GM04504 (cell line): ENCODE measurements at places on chromosomes 4 and X.

GRCh38 chr4:40546506-40546905 is 83.2 kb downstream of the RBM47 start:
- DNase-seq, result no peak

DNA sequence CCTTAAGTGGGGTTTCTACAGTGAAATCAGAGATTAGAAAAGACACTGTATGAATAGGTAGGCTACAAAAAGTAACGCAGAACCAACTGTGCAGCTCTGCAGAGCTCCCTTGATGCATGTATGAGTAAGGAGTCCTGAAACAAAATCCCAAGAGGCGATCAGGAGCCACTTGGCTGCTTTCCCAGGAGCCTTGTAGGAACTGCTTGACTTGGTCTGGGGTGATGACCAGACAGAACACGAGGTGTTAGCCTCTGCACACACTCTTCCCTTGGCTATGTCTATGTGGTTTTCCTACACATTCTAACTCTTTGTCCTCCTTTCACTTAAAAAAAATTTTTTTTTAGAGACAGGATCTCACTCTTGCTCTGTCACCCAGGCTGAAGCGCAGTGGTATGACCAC is 22.8 kb upstream of the AP1S2 start:
- DNase-seq, result peak; percentile 25

DNA sequence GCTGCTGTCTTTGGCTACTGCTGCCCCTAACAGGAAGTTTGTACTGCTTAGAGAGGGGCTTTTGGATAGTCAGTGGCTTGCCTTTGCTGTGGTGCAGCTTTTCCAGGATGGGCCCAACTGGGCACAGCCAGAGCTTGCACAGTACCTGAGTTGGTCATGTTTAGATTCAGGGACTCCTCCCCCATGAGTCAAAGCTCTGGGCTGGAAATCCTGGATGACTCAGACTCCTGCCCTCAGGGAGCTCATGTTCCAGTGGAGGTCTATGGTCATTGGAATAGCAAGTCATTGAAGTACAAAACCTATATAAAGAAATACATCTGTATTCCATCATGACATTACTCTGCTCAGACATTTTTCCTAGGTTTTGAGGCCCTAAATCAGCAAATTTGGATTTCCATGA is 66.7 kb upstream of the PJA1 start:
- no peak for DNase-seq

GRCh38 chrX:23752740-23753415 is 9.8 kb upstream of the ACOT9 start:
- DNase-seq, result peak; percentile 55

- no peak for DNase-seq
Observed at GRCh38 chrX:153411255-153411987, at the start of gene ZFP92. Gene ZFP92 (plus strand): TSS chrX:153411472. CDS start chrX:153418323, 6,851 bp downstream.

DNA sequence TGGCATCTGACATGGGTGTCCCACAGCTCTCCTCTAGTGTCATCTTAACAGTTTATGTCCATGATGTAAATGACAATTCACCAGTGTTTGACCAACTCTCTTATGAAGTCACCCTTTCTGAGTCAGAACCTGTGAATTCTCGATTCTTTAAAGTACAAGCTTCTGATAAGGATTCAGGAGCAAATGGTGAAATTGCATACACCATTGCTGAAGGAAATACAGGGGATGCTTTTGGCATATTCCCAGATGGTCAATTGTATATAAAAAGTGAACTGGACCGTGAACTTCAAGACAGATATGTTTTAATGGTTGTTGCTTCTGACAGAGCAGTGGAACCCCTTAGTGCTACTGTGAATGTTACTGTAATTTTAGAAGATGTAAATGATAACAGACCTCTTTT is 4.6 kb downstream of the FAT4 start:
- no peak for DNase-seq

GRCh38 chrX:103793545-103793940 is 16.9 kb downstream of the PLP1 start:
- DNase-seq, result no peak

DNA sequence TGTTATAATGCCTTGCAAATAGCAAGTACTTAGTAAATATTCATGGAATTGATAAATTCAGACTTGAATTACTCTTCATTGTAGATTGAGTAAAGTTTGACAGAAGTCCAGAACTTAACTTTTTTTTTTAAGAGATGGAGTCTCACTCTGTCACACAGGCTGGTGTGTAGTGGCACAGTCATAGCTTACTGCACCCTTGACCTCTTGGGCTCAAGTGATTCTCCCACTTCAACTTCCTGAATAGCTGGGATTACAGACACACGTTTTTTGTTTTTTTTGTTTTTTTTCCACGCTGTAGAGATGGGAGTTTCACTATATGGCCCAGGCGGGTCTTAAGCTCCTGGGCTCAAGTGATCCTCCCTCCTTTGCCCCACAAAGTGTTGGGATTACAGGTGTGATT is 32.1 kb downstream of the UBE2K start:
- no peak for DNase-seq

DNA sequence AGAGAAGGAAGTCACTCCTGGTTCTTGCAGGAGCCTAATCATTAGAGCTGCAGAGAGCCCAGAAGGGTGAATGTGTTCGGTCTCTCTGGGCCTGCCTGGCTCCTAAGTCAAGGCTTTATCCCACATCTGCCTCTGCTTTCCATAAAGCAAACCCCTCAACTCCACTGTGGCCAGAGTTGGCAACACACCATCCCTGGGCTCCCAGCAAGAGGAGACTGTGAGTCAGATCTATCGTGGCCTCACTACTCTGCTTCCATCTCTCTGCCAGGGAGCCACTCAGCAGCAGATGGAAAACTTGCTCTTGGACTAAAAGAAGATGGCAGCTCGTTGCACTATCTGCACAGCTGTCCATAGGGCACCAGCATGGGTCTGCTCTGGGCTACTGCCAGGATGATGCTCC is 348.2 kb downstream of the FBXW7 start:
- DNase-seq, result no peak

- no peak for DNase-seq
Observed at GRCh38 chr4:90689739-90690138, 562.5 kb downstream of the CCSER1 start.

DNA sequence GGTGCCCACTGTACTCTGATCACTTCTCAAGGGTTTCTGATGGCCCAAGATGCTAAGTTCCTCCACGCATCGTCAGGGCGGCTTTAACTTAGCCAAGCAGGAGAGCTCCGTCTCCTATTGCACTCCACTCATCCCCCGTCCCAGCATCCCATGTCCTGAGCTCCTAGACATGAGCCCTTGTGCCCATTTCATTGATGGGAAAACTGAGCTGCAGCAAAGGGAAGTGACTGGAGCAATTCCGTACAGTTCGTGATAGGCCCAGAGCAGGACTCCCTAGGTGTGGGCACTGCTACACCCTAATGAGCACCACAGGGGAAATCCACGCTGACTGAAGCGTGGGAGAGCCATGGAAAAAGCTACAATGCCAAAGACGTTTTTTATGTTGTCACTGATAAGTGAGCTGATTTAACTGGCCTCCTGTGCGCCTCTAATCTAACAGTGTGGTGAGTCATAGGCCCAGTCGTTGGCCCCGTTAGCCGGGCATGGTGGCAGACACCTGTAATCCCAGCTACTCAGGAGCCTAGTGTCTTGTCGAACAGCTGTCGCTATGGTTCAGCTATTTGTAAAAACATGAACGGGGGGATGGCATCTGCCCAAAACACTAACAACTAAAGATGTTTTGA is 14.9 kb downstream of the NSDHL start:
- DNase-seq, result no peak

- DNase-seq, result no peak
Observed at GRCh38 chrX:16836371-16836770, 33.8 kb downstream of the RBBP7 start.

DNA sequence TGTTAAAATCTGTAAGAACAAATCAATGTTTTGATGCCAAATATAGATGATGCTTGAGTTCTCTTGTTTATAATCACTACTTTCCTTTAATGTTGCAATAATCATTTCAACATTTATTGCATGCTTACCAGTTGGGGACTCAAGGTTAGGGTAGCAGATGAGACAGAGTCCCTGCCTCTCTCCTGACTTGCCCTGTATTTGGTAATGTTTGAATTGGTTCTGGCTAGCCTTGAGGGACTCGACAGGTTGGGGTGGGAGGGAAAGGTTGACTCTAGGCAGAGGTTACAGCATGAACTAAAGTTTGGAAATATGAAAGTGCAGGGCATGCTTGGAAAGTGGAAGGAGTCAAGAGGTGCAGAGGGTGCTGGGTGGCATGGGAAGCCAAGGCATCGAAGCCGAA is 2.0 kb downstream of the SEC24B start:
- DNase-seq, result no peak

DNA sequence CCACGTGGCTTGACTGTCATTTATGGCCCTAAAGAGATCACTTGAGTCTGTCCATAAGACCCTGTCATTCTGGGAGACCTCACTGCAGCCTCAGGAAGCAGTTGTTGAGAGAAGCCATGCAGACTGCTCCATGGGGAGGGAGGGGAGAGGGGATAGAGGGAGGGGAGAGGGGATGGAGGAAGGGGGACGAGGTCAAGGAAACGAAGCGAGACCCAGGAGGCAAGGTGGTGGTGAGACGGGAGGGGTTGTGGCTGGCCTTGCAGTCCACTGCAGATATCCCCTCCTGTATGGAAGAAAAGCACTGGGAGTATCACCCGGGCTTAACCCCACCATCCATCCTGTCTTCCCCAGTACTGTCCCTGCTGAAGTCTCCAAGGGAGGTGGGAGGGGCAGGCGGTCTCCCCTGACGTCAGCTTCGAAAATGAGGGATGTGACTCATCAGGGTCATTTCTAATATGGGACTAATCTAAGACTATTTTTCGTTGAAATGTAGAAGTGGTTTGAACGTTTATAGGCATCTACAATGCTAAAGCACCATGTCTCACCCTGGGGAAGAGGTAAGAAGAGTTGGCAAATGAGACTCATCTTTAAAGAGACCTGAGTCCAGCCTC is 5.6 kb downstream of the TMEM255A start:
- DNase-seq, result no peak

GRCh38 chr4:88600176-88600838 is 8.0 kb downstream of the HERC3 start:
- DNase-seq, result no peak

DNA sequence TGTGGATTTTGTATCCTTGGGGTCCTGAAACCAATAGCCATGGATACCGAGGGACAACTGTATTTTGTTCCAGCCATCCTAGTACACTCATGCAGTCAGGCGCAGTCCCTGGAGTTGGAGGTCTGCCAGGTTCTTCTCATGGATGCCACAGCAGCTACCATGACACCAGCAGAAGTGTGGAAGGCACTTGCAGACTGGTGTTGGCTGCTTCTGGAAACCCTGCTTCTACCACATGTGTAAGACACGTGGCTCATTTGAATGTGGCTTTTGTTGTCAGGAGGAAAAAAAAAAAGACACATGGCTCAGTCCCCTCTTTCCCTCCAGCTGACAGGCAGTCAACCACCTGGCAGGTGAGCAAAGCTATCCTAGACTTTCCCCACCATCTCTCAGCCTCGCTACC is 19.4 kb downstream of the DRD5 start:
- no peak for DNase-seq

GRCh38 chr4:62023633-62024032 is 823.5 kb downstream of the ADGRL3 start:
- DNase-seq, result no peak

GRCh38 chr4:98006060-98006459 is 137.2 kb downstream of the STPG2 start:
- no peak for DNase-seq

- no peak for DNase-seq
Observed at GRCh38 chrX:100717363-100717762, 14.6 kb downstream of the SYTL4 start.

GRCh38 chrX:153063315-153063714 is 7.0 kb downstream of the PNMA3 start:
- peak; percentile 5 for DNase-seq

- DNase-seq, result peak; percentile 74
Observed at GRCh38 chr4:25448379-25449109, 71.5 kb downstream of the ANAPC4 start.

- no peak for DNase-seq
Observed at GRCh38 chr4:6134612-6135220, 65.6 kb downstream of the JAKMIP1 start.

DNA sequence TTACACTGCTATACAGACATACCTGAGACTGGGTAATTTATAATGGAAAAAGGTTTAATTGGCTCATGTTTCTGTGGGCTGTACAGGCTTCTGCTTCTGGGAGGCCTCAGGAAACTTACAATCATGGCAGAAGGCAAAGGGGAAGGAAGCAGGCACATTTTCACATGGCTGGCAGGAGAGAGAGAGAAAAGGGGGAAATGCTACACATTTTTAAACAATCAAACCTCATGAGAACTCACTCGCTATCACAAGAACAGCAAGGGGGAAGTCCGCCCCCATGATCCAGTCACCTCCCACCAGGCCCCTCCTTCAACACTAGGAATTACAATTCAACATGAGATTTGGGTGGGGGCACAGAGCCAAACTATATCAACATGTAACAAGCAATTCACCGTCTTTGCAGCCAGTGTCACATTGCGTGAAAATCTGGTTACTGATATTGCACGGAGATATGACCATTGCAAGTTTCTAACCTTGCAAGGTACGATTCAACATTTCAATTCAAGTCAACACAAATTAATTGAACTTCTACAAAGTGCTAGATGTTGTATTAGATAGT is 61.7 kb upstream of the RELL1 start:
- no peak for DNase-seq

GRCh38 chrX:10566716-10567097 is 53.7 kb downstream of the MID1 start:
- DNase-seq, result no peak

DNA sequence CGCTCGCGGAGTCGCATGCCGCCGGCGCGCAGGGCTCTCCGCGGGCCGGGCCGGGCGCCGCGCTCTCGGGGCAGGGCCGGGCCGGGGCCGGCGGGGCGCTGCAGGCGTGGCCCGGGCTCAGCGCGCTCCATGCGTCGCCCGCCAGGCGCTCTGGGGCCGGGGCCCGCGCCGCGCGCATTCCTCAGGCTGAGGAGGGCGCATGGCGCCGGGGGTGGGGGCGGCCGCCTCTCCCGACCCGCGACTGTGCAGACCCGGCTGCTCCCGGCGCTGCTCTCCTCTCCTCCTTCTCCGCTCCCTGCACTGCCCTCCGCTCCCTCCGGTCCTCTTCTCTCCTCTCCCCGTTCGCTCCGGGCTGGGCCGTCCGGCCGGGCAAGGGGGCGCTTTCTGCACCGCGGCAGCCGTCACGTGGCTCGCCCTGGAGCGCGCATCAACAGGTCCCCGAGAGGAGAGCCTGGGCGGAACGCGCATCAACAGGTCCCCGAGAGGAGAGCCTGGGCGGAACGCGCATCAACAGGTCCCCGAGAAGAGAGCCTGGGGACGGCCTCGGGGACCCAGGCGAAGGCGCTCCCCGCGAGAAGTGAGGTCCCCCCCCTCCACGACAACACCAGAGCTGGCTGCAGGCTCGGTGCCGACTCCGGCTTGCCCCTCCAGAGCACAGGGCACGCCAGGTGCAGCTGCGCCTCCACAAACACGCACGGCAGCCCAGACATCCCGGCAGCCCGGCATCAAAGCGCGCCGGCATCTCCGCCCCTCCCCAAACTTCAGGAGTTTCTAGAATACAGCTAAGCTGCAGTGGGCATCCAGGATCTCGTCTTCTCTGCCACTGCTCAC is 12.9 kb downstream of the PPP2R3B start:
- DNase-seq, result no peak

GRCh38 chr4:150960818-150961217 is 54.3 kb downstream of the LRBA start:
- DNase-seq, result no peak

- no peak for DNase-seq
Observed at GRCh38 chr4:169222761-169223160, 48.0 kb downstream of the SH3RF1 start.

- peak; percentile 75 for DNase-seq
Observed at GRCh38 chrX:24148535-24149350, 786 bp upstream of the ZFX start.

- DNase-seq, result no peak
Observed at GRCh38 chr4:130233377-130234047, 1137.6 kb downstream of the C4orf33 start.
